ENCODE measurements at places on chromosomes 1 and 21.

GRCh38 chr1:13951793-13952751 lies 252.1 kb downstream of the PRDM2 start:
- no peak for DNase-seq

- no peak for DNase-seq
Measured at GRCh38 chr1:42592811-42593210, 65.4 kb upstream of the PPIH start.

DNA sequence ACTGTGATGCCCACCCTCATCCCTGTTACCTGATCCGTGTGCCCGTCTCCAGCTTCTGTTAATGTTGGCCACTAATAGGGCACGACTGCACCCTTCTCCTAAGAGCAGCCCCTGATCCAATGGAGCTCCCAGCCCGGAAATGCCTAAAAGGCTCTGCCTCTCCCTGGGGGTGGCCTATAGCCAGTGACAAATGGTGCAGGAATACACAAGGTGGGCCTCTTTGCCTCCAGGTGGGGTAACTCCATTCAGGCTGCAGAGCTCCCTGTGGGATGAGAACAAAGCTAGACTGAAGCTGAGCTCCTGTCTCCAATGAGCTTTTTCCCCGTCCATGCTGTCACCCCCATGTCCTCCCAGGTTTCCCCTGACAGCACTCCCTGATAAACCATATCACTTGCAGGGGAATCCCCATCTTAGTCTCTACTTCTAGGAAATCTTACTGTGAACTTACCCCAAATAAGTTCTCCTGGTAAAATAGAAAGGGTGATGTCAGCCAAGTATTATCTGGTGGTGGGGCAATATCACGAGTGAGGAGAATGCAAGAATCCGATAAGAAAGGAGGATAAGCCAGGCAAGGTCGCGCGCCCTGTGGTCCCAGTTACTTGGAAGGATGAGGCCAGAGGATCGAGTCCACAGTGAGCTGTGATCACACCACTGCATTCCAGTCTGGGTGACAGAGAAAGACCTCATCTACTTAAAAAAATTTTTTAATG lies 18.6 kb downstream of the S100A7A start:
- no peak for DNase-seq

GRCh38 chr1:239126884-239127283 lies 259.5 kb upstream of the CHRM3 start:
- DNase-seq, result no peak

DNA sequence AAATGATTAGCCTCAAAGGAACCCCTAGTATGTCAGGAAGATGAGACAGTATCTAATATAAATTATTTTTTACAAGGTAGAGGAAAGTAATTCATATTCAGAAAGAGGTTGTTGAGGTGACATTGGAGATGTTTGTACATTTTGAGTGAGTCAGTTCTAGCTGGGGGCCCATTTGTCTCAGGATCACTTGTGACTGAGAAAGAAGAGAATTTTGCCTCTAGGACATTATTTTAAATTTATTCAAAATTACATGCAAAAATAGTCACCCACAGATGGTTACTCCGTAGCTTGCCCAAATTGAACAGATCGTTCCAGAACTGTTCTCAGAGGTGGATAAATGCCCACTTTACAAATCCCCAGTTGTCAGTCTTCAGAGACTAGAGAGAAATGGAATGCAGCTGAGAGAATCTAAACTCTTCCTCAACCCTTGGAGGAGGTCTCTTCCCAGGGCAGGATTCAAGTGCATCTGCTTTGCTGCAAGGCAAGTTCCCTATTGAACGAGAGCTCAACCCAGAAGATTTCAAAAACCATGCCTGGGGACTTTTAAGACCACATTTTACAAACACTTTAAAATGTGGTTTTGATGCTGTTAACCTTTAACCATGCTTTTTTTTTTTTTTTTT lies 987.8 kb upstream of the ADAMTS5 start:
- DNase-seq, result no peak

All from cortex of kidney (tissue), 1 donor.